ENCODE measurements at places on chromosomes 2 and 18.

DNA sequence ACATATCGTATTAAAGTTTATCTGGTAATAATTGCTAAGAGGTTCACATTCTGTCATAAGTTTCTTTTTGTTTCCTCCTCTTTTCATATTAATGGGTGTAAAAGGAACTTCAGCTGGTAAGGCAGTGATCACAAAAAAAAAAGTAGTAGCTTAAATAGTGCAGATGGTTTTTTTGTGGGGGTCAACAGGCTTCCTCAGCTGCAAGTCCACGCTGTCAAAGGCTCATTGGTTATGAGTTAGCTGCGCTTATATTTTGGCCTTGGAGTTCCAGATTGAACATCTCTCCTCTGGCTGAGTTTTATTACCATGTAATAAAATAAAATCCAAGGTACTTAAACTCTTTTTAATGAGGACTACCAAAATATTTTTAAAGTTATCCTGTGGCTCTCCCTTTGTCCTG is 277.0 kb upstream of the ZEB2 start:
- no peak for DNase-seq

DNA sequence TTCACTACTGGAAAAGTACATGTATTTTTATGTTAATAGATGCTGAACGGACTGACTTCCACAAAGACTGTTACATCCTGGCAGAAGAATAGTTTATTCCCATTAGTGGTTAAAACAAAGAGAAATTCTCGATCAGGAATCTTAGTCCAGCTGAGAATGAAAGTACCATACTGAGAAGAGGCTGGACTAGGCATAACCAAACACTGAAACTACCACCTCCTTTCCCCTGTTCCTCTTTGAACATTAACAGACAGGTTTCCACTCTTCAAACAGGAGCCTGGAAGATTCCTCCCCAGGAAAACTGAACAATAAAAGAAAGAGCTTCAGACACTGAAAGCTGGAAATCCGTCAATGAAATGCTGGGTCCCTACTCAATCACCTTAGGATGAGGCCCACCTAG is 25.8 kb downstream of the LDAH start:
- no peak for DNase-seq

GRCh38 chr2:54673501-54673998 is 49.9 kb upstream of the EML6 start:
- peak; percentile 57 for DNase-seq

DNA sequence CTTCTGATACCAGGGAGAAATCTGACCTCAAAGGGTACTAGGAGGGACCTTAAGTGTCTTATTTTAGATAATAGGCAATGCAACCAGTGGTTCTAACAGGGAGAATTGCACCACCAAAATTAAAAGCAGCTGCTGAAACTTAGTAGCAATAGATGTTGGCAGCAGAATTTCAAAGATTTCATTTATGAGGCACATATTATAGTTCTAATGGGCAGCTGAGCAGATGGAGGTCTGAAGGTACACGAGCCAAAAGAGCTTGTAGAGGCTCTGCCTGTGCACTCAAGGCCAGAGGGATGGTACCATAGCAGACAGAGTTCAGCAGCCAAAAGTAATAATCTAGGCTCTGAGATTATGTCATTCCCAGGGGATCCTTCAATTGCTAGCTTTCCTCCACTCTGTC is 87.3 kb upstream of the NCKAP5 start:
- DNase-seq: peak; percentile 13

DNA sequence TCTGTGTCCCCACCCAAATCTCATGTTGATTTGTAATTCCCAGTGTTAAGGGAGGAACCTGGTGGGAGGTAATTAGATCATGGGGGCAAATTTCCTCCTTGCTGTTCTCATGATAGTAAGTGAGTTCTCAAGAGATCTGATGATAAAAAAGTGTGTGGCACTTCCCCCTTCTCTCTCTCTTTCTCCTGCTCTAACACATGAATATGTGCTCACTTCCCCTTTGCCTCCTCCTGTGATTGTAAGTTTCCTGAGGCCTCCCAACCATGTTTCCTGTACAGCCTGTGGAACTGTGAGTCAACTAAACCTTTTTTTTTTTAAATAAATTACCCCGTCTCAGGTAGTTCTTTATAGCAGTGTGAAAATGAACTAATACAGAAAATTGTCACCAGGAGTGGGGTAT is 380.0 kb downstream of the MEIS1 start:
- no peak for DNase-seq

GRCh38 chr2:227834423-227834822 is 20.8 kb downstream of the CCL20 start:
- no peak for DNase-seq

DNA sequence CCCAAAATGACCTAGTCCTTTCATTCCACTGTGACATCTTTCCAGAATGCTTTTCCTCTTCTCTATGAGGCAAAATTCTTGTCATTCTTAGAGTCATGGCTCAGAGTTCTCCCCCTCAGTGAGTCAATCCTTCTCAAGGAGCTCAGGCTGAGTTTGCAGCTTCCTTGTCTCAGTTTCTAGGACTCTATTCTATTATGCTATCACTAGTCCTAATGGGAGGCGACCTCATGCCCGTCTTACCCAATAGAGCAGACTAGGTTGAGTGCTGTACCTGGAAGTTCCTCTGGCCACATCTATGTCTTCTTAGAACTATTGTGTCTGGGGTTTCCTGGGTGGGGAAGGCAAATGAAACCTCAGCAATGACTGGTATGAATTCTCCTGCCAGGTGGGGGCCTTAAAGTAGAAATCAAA is 51.5 kb downstream of the HAUS1 start:
- DNase-seq: peak; percentile 77

DNA sequence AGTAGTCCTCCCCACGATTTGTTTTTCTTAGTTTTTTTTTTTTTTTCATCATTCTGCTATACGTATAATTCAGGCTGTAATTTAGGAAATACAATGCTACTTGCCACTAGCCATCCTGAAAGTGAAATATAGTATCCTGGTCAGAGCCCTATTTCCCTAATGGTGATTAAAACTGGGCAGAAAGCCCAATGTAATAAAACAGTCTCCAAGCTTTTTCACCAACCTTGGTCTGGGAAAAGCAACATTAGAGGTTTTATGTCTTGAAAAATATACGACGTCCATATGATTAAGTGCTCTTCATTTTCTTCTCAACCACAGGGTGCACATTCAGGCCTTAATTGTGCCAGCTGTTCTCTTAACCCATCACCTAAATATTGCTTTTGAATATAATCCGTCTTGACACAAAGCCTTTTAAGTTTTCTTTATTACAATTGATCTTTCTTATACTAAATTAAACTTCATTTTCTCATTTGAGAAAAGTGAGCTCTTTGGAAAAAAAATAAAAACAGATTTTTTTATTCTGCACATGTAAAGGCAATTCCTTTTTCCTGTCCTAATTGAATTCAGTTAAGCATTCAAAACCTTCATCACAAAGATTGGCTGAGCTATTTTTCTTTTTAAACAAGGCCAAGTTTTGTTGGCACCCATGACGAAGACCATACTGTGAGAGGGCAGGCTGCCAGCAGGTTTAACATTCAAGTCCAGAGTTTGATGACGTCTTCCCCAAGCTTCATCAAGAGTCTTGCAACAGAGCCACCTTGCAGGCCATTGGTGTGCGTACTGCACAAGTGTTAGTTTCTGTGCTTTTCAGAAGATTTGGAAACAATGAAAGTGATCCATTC is 52.7 kb downstream of the MAP2 start:
- DNase-seq: no peak

DNA sequence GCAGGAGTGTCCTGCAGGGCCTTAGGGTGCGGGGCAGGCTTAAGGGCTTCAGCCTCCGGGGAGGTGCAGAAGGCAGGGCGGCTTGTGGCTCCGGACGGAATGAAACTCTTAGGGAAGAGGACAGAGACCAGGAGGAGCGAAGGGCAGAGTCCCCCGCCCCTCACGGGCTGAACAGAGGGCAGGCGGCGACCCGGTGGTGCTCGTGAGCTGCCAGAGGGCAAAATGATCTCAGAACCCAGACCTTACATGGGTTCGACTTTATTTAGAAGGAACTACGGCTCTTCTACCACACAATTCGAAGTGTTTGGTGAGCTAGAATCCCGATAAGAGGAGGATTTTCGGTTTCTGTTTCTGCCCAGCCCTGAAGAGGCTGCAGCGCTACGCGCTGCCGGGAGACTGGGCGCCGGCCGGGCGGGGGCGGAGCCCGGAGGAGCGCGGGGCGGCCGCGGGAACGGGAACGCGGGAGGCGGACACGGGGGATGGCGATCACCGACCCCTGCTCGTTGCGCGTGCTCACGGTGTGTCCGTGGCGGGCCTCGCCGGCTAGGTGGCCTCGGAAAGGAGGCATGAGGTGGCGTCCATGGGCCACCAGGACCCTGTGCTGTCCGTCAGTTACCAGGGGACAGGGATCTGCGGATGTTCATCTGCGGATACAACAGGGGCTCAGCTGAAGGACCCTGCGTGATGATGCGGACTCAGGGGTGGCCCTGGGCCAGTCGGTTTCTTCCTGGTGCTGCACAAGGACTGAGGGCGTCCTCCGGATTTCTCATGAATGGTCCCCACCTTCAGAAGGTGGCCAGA is 4.2 kb upstream of the SP100 start:
- DNase-seq: peak; percentile 62

GRCh38 chr2:12046641-12047040 is 300.2 kb downstream of the LPIN1 start:
- peak; percentile 78 for DNase-seq

- DNase-seq: no peak
Measured at GRCh38 chr2:112129060-112129459, 9.1 kb upstream of the FBLN7 start.

GRCh38 chr2:191153716-191154115 is 2.9 kb upstream of the STAT4 start:
- DNase-seq: no peak

DNA sequence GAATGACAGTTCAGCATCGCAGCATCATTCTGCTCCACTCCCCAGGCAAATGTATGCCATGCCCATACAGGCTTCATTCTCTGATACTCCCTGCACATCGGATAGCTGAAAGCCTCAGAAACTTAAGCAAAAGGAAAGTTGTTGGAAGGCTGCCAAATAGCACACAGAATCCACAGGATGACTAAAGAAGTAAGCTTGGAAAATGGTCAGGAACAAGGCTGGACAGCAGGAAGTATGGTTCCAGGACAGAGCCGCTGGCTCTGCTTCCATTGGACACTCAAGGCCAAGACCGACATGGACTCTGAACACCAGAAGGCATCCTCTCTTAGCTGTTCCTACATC is 256.5 kb downstream of the CDH20 start:
- peak; percentile 39 for DNase-seq

DNA sequence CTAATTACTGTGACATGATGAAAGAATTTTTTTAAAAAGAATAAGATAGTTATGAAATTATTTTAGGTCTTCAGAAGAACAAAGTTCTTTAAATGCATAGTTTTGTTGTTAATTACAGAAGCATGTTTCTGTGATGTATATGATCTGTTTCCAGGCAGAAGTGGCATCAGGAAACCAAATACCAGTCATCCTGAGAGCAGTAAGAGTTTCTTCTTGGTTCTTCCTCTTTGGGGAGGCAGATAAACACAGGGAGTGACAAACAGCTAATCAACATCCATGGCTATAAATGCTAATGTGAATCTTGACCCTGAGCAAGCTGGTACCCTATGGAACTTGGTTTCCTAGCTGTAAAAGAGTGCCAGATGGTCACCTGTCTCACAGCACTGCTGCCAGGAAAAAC is 29.2 kb downstream of the WIPF1 start:
- no peak for DNase-seq

GRCh38 chr2:8107621-8108378 is 574.1 kb upstream of the ID2 start:
- DNase-seq: no peak

DNA sequence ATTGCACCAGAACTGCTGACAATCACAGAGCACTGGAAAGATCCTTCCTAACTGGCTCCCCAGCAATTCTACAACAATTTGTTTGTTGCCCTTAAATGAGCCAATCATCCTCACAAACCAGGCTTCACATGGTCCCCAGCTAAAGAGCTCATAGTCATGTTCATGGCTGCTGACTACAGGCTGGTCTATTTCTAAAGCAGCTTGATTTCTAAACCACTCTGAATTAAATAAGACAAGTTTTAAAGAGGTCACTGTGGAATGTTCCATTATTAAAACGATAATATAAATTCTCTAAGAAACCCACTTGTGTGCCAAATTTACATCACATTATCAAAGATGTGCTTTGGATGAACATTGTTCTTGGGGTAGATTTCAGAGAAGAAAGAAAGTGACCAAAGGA is 110.7 kb downstream of the COPS8 start:
- no peak for DNase-seq

- peak; percentile 66 for DNase-seq
Measured at GRCh38 chr2:25618676-25619075, 54.7 kb downstream of the DTNB start.

- no peak for DNase-seq
Measured at GRCh38 chr2:128726236-128726635, 407.6 kb upstream of the HS6ST1 start.

DNA sequence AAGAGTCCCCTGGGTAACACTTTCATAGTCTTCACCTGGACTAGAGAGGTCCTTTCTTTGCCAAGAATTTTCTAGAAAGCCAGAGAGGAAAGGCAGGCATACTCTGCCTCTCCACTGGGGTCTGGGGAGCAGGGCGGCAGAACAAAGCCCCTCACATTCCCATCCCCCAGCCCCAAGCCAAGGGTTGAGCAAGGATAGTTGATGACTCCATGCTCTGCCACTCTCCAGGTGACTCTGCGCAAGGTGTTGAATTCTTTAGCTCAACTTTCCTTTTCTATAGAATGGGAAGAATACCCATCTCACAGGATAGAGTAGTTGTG is 2.9 kb upstream of the GDF7 start:
- DNase-seq: no peak

All from fibroblast of gingiva (primary cell).